ENCODE measurements at places on chromosomes 6 and 20.

DNA sequence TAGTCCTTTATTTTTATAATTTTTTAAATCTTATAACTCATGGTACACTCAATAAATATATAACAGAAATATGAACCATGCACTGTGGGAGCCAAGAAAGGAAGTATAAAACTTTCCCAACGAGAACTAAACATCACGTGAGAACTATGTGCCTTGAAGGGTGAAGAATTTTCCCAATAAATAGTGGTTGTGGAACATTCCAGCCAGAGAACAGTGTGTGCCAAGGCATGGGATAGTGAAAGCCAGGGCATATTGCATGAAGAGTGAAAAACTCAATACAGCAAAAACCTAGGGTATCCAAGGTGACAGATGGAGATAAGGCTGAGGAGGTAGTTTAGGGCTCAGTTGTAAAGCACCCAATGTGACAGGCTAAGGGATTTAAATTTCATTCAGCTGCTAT is 86.1 kb downstream of the SIM1 start:
- DNase-seq: no peak

DNA sequence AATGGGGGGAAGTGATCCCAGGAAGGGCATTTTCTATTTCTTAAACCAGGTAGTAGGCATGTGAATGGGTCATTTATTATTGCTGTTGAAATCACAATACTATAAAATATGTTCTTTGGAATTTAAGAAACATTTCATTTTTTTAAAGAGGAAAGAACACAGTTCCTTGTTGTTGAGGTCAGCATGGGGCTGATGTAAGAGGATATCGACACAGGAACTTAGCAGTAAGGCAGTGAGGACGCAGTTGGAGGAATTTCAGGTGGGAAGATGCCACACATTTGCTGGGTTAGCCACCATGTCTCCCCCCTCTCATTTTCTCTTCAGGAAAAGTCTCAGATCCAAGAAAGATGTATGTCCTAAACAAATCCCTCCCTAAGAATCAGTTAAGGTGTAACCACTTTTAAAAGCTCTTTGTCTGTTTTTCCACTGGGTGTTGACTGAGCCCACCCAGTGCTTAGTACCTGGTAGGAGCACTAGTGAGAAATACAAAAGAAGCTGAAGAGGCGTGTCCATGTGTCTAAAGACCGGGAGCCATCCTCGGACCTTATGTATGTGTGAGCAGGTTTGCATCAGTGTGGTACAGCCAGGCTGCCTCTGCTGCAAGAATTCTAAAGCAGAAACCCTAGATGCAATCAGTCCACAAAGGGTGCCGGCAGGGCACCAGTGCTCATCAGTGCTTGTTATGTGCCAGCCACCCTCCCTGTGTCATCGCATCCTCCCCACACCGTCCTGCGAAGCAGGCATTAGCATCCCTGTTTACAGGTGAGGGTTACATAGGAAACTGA is 98.9 kb downstream of the TCP11 start:
- no peak for DNase-seq

DNA sequence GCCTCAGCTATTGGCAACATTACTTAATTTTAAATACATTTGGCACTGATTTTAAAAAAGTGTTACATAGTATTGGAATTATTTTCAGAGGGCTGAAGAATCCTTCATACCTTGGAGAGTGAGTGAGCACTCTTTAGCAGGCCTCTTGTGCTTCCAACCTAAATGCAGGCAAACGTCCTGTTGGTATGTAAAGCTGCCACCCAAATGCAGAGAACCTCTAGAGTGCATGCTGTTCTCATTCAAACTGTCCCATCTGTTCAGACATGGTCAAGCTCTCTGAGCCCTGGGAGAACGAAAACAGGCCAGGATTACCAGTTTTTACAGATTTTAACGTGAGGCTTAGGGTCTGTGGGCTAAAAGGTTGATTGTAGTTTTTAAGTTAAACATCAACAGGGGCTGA is 378.0 kb upstream of the FLRT3 start:
- no peak for DNase-seq

DNA sequence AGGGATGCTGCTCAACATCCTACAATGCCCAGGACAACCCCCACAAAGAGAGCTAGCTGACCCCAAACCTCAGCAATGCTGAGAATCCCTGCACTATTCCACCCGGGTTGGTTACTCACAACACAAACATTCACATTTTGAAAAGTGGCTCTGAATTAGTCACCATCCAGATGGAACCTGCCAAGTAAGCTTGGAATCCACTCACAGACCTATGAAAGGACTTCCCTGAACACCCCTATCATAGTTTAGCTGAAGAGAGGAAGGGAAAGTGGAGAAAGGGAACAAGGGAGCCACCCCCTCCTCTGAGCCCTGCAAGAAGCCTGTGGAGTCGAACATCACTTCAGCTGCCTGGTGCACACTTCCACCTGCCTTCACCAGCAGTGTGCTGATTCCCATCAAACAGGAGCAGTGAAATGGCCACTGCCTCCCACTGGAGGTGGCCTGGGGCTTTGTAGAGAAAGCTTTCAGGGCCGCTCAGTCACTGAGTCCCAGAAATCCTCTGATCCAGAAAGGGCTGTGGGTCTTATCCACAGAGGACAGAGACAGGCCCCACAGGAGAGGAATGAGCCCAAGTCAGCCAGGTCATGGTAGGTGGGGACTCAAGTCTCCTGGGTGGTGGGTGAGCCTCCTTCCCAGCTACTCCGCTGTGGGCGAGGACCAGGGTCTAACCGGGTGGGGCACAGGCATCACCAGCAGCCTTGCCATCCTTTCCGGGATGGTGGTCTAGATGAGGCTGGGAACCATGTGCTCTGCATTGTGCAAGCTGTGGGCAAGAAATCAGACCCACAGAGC is 203.7 kb downstream of the SYNDIG1 start:
- DNase-seq: peak; percentile 92

DNA sequence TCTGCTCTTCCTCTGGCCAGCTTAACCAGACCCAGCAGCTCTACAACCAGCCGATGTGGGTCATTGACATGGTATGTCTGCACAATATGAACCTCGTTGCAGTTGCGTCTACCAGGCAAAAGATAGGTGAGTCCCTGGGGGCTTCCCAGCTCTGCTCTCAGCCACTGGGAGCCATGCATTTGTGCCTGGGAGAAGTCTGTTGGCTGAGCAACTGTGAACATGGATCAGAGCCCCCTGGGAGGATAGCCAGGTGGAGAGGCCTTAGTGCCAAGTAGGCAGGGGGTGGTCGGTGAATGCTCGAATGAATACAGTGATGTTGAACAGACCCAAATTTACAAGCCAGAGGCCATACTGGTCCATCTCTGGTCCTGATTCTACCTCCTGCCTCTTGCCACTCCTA is 30.6 kb downstream of the EFCAB8 start:
- no peak for DNase-seq

DNA sequence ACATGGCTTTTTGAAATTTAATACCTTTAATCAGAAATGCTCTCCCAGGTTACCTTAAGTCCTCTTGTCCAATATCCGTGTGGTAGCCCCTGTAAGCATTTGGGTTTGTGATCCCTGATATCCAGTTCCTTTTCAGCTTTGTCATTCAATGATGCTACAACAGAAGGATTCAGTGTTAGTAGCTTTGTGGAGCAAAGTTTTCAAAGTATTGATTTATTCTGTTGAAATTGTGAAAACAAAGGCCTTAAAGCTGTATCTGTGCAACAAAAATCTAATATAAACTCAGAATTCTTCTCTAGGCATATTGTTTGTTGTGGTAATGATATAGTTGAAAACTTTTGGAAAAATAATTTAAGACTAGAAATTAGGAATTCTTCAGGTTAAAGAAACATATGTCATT is 91.9 kb downstream of the ADGRB3 start:
- no peak for DNase-seq

DNA sequence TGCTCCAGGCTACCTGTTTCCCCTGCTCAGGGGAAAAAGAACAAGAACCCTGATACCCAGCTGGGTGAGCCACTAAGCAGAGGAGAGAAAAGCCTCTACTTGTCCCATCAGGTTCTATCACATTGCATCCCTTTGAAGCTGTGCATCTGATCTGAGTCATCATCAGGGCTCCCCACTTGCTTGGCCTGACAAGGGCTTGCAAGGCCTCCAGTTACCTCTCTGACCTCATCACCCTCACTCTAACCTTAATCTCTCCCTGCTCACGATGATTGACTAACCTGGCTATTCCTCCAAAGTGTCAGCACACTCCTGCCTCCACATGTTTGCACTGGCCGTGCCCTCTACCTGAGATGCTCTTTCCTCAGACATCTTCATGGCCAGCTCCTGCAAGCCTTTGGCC is 309.5 kb upstream of the CHD6 start:
- no peak for DNase-seq

- no peak for DNase-seq
These were observed 5.8 kb downstream of the UBE2C start for GRCh38 chr20:45818239-45818638.
